ENCODE measurements at places on chromosomes 3 and 15.

GRCh38 chr15:32853592-32853991 is 135.8 kb downstream of the GREM1 start:
- DNase-seq = no peak

DNA sequence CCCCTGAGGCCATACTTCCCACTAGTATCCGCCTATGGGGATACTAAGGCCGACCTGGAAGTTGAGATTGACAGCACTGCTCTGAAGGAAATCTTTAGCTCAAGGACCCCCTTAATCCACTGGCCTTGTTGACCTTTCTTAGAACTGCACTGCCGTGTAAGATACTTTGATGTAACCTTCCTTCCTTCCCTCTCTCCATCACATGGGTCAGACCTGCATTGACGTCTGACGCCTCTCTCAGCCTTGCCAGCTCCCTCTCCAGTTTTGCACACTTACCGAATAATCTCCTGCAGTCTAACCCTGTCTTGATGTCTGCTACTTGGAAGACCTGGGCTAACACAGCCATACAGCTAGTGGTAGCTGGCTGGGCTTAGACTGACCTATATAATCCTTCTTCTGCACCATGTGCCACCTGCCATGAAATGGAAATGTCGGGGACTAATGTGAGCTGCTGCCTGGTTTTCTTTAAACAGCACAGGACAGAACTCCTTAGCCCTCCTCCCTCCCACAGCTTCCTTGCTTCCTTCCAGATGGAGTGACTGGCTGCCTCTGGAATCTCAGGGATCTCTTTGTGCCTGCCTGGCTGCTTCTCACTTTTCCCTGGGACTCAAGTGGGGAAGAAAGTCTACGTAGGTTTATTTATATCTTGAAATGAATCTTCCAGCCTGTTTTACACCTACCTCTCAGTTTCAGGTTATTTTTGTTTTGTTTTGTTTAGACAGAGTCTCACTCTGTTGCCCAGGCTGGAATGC is 39.2 kb upstream of the HERC1 start:
- no peak for DNase-seq

DNA sequence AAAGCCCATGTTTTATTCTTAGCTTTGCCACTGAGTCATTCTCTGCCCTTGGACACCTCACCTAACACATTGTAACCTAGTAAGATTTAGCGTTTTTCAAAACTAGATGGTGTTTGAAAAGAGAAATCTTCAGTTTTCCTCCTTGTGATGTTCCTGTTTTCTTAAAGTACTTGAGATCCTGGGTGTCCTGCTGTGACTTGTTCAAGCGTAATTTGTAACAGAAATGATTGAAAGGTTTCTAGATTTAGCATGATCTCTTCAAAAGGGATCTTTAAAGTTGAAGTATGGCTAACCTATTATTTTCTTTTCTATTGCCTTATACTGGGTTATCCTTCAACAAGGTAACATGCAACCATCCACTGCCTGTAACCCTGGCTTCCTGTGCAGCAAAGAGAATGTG is 32.6 kb upstream of the SPATA16 start:
- no peak for DNase-seq

- no peak for DNase-seq
Observed at GRCh38 chr3:122052968-122053367, 2.2 kb upstream of the CD86 start.

DNA sequence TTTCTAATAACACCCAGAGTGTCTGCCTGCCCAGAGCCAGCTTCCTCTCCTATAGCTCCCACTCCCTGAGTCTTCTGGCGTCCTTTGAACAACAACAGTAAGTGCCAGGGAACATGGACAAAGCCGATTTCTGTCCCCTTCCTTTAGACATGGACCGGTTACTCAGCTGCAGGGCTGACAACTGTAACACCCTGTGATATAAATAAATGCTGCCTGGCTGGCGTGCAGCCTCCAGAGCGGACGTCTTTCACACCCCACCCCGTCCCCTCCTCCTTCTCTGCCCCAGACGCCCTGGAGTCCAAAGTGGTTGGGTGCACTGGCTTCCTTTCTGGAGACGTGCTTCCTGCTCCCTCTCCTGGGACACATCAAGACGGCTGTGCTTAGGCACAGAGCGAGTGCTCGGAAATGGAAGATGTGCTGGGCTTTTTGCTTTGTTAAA is 281.9 kb upstream of the LRRFIP2 start:
- DNase-seq = no peak

DNA sequence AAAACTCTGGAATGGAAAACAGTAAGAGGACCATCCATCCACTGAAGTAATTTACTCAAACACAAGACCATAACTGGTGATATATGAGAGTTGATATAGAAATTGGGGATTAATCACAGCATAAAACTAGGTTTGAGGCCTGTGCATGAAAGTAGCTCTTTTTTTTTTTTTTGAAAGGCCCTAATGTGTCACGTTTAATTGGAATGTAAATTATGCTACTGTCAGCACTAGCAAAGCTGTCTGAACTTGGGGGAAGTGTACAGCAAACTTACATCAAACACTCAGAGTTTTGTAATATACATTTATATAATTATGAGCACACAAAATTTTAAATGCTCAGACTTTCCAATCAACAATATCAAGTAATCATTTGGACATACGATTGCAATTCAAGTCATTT is 154.1 kb downstream of the GREM1 start:
- DNase-seq = no peak

DNA sequence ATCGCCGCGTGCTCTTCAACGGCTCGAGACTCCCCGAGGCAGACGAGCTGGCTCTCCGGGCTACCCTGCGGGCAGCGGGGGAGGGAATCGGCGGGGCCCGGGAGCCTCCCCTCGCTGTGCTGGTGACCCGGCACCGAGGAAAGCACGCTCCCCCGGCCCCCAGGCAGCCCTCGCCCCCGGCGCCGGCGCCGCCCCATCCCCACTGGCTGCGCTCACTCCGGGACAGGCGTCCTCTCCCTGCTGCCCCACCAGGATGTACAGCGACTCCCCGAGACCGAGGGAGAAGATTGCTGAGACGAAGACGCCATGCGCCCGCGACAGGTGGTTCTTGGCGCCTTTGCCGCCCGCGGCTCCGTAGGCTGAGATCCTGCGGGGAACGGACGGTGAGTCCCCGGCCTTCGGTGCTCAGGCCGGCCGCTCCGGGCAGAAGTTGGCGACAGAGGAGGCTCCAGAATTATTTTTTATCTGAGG is 1.7 kb downstream of the LTK start:
- no peak for DNase-seq

- DNase-seq = no peak
Observed at GRCh38 chr3:67522081-67522480, 132.3 kb downstream of the SUCLG2 start.

- DNase-seq = no peak
Observed at GRCh38 chr15:101808201-101808600, 3.8 kb upstream of the OR4F15 start.

GRCh38 chr3:126542340-126543241 is 16.1 kb downstream of the C3orf22 start:
- DNase-seq = peak; percentile 42

- no peak for DNase-seq
Observed at GRCh38 chr3:149174901-149175300, 45.5 kb downstream of the HPS3 start.

DNA sequence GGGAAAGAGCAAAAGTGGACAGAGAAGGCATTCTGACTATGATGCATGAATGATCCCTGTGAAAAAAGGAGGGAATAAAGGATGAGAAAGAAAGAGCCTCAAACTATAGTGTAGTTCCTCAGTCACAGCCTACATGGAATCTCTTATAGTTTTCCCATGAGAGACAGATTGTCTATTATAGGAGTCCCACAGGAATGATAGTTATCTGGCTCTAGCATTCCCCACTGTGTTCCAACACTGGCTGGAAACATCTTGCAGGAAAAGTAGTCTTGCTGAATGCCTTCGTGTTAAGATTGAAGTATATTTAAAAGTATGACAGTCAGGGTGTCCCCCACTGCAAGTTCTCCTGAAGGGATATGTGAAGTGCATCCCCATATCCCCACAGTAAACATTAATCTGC is 641.5 kb upstream of the NECTIN3 start:
- no peak for DNase-seq

DNA sequence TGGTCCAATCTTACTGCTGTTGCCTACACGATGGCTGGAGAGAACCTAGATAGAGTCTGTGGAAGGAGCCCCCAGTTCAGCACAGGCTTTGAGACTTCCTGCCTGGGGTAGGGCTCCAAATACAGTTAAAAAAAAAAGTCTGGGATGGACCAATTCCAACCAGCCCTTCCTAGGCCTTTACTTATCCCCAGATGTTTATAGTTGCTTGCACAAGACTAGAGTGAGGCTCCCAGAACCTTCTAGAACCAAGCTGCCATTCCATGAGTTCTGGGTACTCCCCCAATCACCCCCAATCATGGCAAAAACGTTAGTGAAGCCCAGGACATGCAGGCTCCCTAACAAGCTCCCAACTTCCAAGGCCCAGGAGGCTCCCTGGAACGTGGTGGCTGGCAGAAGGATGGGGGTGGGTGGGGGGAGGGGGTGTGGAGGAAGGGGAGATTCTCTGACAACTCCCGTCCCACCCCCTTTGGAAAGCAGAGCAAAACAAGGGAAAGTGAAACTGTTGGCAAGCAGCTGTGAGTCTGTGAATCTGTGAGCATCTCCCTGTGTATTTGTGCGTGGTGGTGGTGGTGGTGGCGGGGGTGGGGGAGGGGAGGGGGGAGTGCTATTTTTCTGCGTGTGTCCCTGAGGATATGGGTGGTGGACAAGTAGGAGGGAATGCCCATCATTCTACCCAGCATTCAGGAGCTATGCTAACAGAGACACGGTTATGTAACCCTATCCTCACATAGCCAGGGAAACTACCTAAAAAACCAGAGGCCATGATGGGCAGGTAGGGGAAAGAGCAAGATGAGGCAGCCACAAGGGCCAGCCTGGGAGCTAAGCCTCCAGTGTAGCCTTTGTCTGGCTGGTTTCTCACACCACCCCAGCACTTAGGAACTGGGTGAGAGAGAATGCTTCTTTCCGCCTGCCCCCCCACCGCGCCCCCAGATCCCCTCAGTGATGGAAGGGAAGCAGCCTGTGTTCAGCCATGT is 2.0 kb downstream of the MST1R start:
- DNase-seq = no peak

DNA sequence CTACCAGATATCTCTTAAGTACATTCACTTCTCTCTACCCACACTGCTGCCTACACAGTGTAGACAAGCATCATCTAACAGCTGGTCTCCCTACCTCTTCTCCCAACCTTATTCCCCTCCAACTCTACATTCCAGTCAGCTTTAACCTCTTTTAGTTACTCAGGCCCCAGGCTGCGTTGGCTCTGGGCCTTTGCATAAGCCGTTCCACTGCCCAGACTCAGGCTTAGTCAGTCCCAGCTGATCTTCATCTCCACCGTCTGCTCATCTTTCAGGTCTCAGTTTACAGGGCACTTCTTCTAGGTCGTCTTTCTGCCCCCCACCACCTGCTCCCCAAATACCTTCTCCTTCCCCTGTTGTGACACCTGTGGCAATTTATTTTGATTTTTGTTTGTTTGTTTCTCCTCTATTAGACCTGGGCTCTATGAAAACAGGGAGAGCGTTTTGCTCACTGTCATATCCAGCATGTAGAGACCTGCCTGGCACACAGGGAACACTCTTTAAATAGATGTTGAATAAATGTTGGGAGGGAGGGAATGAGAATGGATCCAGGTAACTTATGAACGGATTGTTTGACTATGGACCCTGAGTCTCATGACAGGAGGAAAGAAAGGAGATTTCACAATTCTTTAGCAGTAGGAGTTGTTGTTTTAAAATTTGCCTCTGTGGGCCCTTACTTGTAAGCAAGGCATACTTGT is 11.1 kb downstream of the SLC27A2 start:
- DNase-seq = no peak

GRCh38 chr3:97990624-97991292 is 18.5 kb upstream of the RIOX2 start:
- no peak for DNase-seq

DNA sequence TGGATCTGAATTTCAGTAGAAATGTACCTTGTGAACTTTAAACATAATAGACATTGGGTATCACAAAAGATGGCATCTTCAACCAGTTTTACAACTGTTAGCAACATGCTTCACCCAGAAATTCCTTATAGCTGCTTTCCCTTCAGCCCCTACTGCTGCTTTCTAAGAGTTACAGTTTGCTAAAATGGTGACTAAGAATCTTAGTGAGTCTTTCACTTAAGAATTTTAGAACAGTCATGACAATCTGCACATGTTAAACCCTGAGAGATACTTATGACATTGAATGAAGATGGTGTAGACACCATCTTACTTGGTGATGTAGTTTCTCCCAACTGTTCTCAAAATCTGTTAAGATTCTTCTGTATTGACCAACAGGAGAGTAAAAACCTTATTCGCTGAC is 129.7 kb upstream of the UBE2E1 start:
- no peak for DNase-seq

- DNase-seq = no peak
Observed at GRCh38 chr3:125112981-125113380, 57.2 kb upstream of the HEG1 start.

GRCh38 chr3:46097691-46098241 is 70.5 kb upstream of the XCR1 start:
- no peak for DNase-seq

GRCh38 chr3:13299531-13300155 is 120.5 kb downstream of the NUP210 start:
- no peak for DNase-seq

GRCh38 chr3:23276913-23277658 is 74.0 kb downstream of the UBE2E2 start:
- no peak for DNase-seq

DNA sequence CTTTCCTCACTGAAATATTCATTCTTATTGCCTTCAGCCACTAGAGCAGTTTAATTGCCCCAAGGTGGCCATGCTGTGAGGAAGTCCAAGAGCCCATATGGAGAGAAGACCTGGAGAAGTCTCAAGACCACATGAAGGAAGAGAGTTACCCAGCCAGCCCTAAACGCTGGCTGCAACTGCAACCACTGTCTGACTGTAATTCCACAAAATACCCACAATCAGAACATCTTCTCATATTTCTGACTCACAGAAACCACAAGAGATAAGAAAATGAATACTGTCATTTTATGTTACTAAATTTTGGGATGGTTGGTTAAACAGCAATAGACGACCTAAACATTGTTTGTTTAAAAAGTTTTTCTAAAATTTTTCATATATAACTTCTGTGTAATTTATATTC is 14.7 kb upstream of the SST start:
- DNase-seq = no peak

- no peak for DNase-seq
Observed at GRCh38 chr3:112897791-112898190, 51.1 kb upstream of the CD200R1L start.

- DNase-seq = no peak
Observed at GRCh38 chr3:176950743-176951142, 246.5 kb downstream of the TBL1XR1 start.

DNA sequence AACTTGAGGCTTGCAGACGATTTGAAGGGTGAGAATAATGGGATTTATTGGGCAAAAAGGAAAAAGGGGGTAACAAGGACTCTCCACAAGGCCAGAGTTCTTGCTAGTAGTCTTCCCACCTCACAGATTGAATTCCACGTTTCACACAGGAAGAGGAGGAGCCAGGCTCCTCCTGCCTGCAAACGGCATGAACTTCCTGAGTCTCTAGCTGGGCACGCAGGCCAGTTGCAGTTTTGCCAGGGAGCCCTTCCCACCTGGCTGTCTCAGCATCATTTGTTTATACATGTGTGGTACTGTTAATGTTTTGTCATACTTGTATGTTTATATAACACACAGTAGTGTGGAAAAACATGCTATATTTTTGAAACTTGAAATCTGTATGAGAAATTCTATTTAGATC is 155.0 kb downstream of the NLGN1 start:
- DNase-seq = no peak

- DNase-seq = peak; percentile 21
Observed at GRCh38 chr3:126342211-126342610, 15.0 kb downstream of the KLF15 start.

Measured in right forelimb (tissue), 1 donor.